ENCODE measurements at places on chromosomes 12 and 14.

GRCh38 chr12:114140576-114140975 is 174.5 kb upstream of the RBM19 start:
- DNase-seq = no peak

GRCh38 chr14:22232933-22233332 is 356.1 kb downstream of the DAD1 start:
- DNase-seq = peak; percentile 33

- DNase-seq = peak; percentile 70
These were observed 14.8 kb downstream of the ZBTB39 start for GRCh38 chr12:56991319-56992246.

DNA sequence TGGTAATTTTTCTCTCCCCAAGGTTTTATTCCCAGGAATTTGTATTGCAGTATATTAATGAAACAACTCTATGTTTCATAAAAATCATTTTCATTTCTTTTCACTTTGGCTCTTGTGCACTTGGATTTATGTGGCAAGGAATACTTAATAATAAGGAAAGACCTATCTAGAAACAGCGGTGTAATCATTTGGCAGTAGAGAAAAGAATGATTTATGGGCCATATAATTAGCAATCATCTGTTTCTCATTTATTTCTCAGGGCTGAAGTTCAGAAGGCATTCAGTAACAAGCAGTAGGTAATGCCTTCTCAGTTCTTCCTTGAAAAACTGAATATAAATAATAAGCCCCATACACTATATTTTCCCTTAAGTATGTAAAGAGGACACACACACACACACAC is 172.6 kb downstream of the ANO4 start:
- DNase-seq = no peak

DNA sequence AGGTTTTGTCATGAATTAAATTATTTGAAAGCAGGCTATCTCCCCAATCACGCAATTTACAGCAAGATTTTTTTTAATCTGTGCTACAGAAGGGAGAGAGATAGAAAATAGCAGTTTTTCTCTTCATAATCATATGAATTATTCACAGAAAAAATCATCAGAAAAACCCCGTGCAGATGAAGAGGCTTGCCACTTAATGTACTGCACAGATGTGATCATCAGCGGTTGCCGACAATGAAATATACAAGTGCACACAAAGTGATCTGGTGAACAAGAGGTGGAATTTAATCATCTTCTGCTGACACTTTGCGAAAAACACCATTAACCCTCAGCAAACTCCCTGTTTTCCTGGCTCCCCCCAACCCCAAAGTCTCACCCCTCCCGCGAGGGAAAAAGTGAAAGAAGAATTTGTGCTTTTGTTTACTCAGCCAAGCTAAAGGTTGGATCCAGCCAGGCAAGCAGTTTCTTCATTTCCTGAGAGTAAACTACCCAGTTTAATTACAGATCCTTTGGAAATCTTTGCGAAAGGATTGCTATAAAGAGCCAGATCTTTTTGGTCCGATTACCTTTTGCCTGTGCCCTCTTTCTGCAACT is 3.1 kb upstream of the LMO3 start:
- no peak for DNase-seq

DNA sequence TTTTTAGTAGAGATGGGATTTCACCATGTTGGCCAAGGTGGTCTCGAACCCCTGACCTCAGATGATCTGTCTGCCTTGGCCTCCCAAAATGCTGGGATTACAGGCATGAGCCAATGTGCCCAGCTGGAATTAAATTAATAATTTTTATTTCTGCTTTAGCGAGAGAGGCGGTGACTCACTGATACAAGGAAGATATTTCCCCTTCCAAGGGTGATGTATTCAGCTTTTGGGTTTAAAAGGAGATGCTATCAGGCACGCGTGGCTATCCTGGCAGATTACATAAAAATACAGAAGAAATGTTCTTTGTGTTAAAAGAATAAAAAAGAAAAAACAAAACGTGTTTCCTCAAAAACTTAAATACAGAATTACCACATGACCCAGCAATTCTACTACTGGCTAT is 12.4 kb upstream of the P2RX7 start:
- DNase-seq = peak; percentile 79

DNA sequence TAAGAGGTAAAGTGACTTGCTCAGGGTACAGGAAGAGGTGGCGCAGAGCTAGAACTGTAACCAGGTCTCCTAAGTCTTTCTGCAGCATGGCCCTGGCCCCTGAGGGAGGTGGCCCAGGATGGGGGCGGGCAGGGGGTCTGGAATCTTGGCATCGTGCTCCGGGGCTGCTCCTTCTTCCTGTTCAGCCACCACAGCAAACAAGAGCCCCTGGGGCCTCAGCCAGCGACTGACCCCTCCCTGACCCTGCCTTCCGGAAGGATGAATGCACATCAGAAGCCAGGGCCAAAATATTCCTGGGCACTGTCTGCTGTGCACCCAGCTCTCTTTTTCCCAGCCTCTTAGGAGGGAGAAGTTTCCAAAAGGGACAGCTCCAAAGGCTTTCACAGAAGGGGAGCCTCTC is 242.8 kb downstream of the DPF3 start:
- no peak for DNase-seq

DNA sequence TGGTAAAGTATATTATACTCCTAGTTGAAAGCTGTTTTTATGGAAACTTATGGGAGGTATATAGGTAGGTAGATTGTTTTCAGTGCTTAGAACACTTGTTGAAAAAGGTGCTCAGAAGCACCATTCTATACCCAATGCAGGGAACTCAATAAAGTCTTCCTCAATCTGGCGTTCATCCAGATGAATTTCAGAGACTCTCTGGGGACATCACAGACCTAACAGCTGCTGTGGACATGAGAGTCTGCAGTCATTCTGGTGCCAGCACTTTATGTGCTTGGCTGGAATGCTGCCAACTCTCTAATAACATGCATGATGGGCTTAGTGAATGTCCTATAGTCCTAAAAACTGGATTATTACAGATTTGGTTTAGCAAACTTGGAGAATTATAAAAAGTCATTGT is 115.9 kb downstream of the NTN4 start:
- DNase-seq = no peak

GRCh38 chr12:127820846-127821245 is 446.1 kb upstream of the TMEM132C start:
- no peak for DNase-seq

DNA sequence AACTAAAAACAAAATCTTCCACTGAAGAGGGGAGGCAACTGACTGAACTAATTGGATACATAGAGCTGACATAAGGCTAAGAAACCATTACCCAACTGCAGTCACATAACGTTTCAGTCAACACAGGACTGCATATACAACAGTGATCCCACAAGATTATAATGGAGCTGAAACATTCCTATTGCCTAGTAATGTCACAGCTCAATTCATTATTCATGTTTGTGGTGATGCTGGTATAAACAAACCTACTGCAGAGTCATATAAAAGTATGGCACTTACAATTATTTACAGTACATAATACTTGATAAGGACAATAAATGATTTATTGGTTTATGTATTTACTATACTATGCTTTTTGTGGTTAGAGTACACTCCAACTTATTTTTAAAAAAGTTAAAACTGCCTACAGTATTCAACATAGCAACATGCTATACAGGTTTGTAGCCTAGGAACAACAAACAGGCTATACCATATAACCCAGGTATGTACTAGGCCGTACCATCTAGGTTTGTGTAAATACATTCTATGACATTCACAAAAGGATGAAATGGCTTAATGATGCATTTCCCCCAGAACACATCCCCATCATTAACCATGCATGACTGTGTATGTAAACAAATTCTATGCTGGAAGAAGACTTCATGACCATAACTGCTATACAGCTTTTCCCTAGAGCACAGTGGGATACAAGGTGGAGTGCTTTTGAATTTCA is 4.3 kb downstream of the NAP1L1 start:
- DNase-seq = no peak

DNA sequence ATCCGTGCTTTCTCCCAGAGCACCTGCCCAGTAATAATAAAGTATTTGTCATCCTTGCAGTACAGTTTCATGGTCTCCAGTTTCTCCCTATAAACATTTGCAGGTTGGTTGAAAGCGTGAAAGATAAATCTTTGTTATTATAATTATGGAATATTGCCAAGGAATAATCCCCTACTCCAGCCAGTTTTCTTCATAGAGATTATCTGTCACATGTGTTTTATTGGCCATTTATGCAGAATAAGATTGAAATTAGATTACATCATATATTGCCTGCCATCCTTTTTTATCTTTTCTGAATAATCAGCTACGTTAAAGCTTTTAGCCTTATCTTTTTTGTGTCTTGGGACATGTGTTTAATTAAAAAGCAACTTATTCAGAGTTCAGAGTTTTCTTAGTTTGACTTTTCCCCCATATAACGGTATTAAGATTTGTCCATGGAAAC is 168.0 kb downstream of the KICS2 start:
- no peak for DNase-seq

- DNase-seq = no peak
These were observed 7.2 kb downstream of the ANKS1B start for GRCh38 chr12:99977550-99977949.

DNA sequence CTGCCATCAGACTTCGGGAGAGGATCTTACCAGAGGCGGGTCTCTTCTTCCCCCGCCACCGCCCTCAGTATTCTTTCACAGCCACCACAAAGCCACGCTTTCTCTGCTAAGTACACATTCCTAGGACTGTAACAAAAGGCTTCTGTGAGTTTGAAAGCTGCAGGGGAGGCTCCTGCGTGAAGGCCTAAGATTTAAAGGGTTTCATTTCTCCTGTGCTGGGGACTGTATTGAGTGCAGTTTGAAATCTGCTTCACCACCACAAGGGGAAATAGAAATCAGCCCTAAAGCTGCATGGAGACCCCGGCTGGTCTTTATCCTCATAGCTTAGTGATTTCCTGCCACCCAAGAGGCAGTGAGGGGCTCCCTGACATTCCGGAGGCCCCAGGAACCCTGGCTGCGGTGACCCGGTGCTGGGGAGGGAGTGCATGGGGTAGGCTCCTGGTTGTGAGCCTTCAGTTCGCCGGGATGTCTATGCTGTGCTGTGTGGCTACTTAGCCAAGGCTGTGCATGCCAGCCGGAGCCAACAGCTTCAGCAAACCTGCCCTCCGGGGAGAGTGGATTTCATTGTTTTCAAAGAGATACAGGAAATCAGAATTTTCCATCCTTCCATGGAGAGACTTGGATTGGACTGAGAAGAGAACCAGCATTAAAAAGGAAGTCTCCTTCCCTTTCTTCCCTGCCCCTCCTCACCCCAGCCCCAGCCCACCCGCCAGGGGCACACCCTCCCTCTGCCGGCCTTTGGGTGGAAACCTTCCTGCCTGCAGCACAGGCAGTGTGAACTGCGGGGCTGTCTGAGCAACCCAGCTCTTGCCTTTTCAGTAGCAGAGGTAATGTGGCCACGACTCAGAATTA is 163.3 kb downstream of the ETV6 start:
- DNase-seq = peak; percentile 40

GRCh38 chr14:50520947-50521815 is 11.2 kb downstream of the MAP4K5 start:
- DNase-seq = peak; percentile 80

DNA sequence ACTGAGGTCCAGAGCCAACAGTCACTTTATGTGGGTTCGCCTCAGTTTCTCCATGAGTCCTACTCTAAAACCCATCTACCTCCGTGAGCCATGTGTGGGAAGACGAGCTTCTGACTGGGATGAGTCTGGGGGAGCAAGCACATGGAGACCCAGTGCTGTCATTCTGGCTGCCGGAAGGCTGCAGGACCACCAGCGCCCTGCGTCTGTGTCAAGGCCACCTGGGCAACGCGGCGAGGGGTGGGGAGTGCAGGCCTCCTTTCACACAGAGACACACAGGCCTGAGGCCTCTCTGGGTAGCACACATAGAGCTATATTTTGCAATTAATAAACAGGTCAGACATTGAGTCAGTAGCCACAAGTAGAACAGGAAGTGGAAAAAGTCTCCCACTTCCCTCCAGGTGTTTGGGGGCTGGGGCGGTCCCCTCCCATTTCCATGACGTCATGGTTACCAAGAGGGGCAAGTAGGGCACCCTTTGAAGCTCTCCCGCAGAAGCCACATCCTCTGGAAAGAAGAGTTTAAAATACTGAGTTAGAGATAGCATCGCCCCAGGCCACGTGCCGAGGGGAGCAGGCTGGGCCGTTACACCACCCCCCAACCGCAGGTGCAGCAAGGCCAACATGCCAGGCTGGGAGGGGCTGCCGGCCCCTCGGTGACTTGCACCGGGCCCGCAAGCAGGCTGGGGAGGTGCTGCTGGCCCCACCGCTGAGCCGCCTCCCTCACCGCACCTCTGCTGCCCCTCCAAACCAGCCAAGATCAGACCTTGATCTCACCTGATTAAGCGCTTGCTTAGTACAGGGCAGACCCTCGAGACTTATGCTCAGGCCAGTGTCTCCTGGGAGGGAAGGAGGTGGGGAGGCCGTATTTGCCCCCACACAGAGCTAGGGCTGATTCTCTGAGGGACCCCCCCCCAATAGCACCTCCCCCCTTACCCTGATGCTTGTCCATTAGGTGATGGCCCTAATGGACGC is 32.7 kb downstream of the DAD1 start:
- DNase-seq = no peak

DNA sequence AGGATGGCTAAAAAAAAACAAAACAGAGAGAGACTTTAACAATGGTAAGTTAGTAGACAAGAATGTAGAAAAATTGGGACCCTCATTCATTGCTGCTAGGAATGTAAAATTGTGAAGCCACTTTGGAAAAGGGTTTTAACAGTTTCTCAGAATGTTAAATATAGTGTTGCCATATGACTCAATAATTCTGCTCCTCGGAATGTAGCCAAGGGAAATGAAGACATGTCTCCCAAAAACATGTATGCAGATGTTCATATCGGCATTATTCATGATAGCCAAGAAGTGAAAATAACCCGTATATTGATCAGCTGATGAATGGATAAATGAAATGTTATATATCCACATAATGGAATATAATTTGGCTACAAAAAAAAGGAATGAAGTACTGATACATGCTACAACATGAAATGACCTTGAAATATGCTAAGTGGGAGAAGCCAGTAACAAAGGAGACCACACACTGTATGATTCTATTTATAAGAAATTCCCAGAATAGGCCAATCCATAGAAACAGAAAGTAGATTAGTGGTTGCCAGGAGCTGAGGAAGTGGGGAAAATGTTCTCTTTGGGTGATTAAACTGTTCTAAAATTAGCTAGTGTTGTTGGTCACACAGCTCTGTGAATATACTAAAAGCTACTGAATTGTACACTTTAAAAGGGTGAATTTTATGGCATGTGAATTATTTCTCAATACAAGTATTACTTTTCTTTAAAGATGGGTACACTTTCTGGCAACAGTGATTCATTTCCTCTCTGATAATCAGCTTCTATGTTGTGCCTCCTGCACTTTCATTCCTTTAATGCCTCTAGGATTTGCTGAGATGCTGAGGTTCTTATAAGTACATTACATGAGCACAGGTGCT is 132.5 kb downstream of the DAAM1 start:
- peak; percentile 91 for DNase-seq

Data from suppressor macrophage treated with lipopolysaccharide for 1 hour (primary cell).